A549 treated with CpdA at 1 μM for 4 hours (cell line): ENCODE measurements at places on chromosomes 5 and 9. TPM values are rescaled to one million over a fixed set of nuclear protein-coding genes. Genes with fewer than 3 reads are reported as not detected.

DAPK1 gene
- 12.9 to 20.8 TPM (median 17.9 TPM) in 5 replicates for total RNA-seq

FAM221B gene
- total RNA-seq: not detected in 5 replicates

PCAT7 gene
- 0.71 to 1.1 TPM (median 0.80 TPM) in 5 replicates for total RNA-seq

PNPLA7 gene
- total RNA-seq: 0.54 to 0.97 TPM (median 0.84 TPM) in 5 replicates

GABRA1 gene
- total RNA-seq: not detected in 5 replicates

PCDHGA8 gene
- total RNA-seq: 0.02 TPM in 2 of 5 replicates, not detected in the others

NADK2 gene
- 9.2 to 15.6 TPM (median 12.2 TPM) in 5 replicates for total RNA-seq

CNTFR gene
- total RNA-seq: 0.08 to 0.19 TPM (median 0.10 TPM) in 5 replicates

IL3 gene
- total RNA-seq: not detected in 5 replicates

C9orf152 gene
- 0.08 to 0.12 TPM (median 0.09 TPM) in 3 of 5 replicates, not detected in the others for total RNA-seq

CARD9 gene
- total RNA-seq: 0.69 to 2.4 TPM (median 1.2 TPM) in 5 replicates

AGPAT2 gene
- 64.9 to 110 TPM (median 102 TPM) in 5 replicates for total RNA-seq

MATR3 gene
- total RNA-seq: 147 to 200 TPM (median 180 TPM) in 5 replicates

ADAMTS12 gene
- total RNA-seq: 6.5 to 8.6 TPM (median 7.4 TPM) in 5 replicates

RETREG1 gene
- 1.5 to 2.6 TPM (median 2.3 TPM) in 5 replicates for total RNA-seq

INSYN2B gene
- total RNA-seq: 0.61 to 1.2 TPM (median 0.91 TPM) in 5 replicates

SCGB3A1 gene
- not detected in 5 replicates for total RNA-seq

TYRP1 gene
- 0.03 TPM in 1 of 5 replicates, not detected in the others for total RNA-seq

GARIN3 gene
- not detected in 5 replicates for total RNA-seq

STC2 gene
- 53.7 to 87.1 TPM (median 59.5 TPM) in 5 replicates for total RNA-seq

PCDHB11 gene
- 0.06 to 0.14 TPM (median 0.09 TPM) in 5 replicates for total RNA-seq

SGCD gene
- 3.7 to 5.2 TPM (median 4.3 TPM) in 5 replicates for total RNA-seq

TAF11L5 gene
- not detected in 5 replicates for total RNA-seq
